ENCODE measurements at places on chromosomes 1 and 21.

GRCh38 chr1:238119060-238119459 lies 228.3 kb upstream of the ZP4 start:
- no peak for DNase-seq

DNA sequence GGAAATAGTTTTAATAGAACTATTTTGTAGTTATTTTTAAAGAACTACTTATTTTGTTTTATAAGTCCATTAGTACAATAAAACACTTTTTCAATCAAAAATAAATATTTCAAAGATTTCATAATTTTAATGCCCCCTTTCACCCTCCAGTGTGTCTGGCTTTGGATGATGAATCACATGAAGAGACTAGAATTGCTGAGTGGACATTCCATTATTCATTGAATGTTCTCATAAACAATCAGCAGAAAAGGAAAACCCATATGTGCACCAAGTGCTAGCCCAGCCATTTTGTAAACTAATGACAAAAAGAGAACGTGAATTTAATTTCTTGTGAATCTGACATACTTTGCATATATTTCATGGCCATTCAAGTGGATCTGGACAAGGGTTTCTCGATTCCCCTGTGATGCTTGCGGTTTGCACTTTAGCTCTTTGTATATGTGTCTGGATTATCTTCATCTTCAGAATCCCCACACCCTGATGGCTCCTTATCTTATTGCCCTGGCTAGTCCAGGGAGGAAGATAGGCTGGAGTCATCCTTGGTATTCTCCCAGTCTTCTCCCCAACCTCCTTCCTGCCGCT lies 20.7 kb upstream of the CHIA start:
- DNase-seq = no peak

GRCh38 chr1:32998997-32999396 lies 34.4 kb upstream of the RNF19B start:
- DNase-seq = no peak

GRCh38 chr1:104073463-104073902 lies 323.8 kb downstream of the AMY1C start:
- no peak for DNase-seq

DNA sequence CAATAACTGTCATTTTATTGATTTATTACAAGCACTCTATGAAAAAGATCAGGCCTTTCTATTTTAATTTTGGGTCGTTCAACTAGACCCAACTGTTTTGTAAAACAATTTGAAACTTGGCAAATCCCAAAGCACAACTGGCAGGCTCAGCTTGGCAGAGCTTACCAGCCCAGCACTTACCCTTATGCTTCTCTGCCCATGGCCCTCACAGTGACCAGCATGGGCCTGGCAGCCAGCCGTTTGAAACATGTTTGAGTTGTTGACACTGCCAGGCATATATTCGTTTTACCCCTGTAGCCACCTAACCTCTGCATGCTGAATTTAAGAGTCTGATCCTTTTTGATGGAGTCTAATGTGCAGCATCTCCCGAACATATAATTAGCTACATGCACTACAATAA lies 796.7 kb upstream of the ADGRL2 start:
- no peak for DNase-seq

GRCh38 chr1:22875841-22876240 lies 96.8 kb downstream of the LACTBL1 start:
- no peak for DNase-seq

GRCh38 chr1:235767795-235768194 lies 98.9 kb downstream of the LYST start:
- no peak for DNase-seq

DNA sequence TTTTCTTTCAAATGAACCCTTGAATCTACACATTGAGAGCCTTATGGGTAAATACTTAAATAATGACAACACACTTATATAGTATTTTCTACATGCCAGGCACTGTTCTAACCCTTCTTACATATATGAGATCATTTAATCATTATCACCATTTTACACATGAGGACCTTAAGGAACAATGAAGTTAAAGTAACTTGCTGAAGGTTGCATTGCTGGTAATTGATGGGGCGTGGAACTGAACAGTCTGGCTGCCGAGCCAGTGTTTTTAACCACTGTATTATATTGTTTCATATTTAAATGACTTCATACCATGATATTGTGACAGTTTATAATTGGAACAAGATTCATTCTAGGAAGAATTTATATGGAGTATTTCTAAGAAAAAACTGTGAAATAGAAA lies 111.9 kb upstream of the TENT5C start:
- no peak for DNase-seq

- peak; percentile 36 for DNase-seq
Observed at GRCh38 chr1:156498432-156499193, 2.0 kb downstream of the MEF2D start.

Measured in inflammatory macrophage (primary cell).